Stimulated activated naive CD8-positive, alpha-beta T cell treated with anti-CD3 and anti-CD28 coated beads, Interleukin-15, Interleukin-2, amounts not matched to agents 100 U/mL and 50 U/mL, for 24 hours (primary cell): ENCODE measurements at places on chromosomes 12 and 14.

- DNase-seq, result no peak
Measured at GRCh38 chr12:77814386-77814785, 16.3 kb upstream of the NAV3 start.

DNA sequence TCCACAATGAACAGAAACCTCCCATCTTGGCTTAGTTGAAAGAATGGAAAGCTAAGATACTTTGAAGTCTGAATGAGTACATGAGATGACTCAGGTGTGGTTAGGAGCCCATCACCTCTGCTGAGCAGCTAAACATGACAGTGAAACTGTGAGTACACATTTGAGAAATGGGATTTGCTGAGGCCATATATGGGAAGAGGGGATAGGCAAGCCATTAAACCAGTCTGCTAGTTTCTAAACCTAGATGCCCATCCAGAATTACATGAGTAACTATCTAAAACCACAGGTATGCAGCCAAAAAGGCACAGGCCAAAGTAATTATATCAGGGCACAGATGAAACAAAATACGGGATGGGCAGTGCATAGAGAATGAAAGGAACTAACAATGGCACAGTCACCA, 41.2 kb downstream of the NKX2-1 start:
- no peak for DNase-seq

GRCh38 chr14:103102689-103103260, 8.2 kb downstream of the EXOC3L4 start:
- no peak for DNase-seq

DNA sequence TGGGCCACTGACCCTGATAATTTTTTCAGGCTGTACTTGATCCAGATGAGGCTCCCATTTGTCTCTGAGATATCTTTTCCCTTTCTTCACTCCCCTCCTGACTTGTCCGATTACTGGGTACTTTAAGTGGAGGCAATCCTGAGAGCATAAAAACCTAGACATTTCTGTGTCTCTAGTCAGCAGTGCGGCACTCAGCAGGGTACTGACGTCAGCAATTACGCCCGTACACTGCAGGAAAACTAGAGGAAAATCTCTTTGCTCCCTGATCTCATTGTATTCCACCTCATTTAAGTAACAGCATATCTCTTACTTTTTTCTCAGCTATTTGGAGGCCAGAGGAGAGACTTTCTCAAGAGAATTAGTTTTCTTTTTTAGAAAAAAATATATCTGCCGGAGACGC, 315.5 kb upstream of the OR4E1 start:
- DNase-seq, result no peak
